ENCODE measurements at places on chromosomes 7 and 10.

GRCh38 chr10:84654671-84655070 is 326.3 kb downstream of the CCSER2 start:
- no peak for DNase-seq

DNA sequence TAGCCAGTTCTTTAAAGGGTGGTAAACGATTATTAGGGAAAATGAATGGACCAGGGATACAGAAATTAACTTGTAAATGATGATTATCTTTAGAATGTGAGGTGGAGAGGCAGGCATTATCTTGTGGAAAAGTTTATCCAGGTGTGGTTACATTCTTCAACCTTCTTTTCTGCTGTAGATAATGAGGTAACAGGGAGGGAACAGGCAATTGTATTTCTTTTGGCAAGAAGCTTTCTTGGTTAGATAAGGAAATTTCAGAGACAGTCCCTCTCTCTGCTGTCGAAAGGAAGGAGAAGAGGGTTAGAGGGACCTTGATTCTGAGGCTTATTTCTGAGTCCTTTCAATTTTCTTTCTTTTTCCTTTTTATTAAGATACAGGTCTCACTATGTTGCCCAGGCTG is 32.1 kb downstream of the MRPL32 start:
- DNase-seq: no peak

DNA sequence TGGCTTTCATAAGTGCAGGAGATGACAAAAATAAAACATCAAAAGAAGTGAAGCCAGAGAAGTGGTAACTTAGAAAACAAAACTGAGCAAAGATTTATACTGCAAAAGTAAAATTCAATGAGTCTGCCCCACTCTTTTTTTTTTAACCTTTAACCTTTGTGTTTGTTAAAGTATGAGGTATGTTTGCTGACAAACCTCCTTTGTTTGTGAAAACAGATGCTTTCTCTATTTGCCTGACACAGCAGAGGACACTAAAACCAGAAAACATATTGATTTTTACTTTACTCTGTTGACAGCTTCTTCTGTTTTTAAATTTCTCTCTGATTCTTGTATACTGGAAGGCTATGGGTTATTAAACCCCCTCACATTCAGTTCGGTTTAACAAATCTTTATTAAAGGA is 57.6 kb downstream of the SGMS1 start:
- no peak for DNase-seq

DNA sequence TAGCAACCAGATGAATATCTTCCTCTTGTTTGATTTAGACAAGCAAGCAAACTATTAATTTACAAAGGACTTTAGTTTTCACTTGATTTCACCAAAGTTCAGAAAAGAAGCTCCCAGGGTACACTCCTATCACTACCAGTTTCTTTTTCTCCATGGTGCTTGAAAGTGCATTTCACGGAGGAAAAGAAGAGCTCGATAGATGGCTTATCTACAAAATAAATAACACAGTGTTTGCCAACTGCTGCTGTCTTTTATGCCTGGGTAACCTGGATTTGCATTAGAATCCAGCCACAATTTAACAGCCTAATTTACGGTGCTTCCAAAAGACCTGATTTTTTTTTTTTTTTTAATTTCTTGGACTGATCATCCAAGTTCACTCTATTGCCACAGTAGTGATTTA is 275.7 kb downstream of the GPR37 start:
- DNase-seq: no peak

DNA sequence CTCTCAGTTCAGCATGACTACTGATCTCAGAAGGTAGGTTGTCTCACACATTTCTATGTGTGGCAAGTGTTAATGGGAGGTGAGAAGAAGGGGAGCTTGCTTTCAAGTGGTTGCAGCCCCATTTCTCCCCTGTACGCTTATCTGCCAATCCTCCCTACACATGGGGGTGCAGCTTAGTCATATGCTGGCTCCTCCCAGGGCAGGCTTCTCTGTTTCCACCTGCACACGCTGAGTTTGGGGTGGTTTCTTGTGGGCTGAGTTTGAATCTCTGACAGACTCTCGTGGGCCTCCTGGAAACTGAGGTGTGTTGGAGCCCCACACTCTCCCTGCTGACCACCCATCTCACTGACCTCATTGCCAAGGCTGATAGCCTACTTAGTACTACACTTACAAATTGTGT is 435.8 kb upstream of the MTPN start:
- no peak for DNase-seq

DNA sequence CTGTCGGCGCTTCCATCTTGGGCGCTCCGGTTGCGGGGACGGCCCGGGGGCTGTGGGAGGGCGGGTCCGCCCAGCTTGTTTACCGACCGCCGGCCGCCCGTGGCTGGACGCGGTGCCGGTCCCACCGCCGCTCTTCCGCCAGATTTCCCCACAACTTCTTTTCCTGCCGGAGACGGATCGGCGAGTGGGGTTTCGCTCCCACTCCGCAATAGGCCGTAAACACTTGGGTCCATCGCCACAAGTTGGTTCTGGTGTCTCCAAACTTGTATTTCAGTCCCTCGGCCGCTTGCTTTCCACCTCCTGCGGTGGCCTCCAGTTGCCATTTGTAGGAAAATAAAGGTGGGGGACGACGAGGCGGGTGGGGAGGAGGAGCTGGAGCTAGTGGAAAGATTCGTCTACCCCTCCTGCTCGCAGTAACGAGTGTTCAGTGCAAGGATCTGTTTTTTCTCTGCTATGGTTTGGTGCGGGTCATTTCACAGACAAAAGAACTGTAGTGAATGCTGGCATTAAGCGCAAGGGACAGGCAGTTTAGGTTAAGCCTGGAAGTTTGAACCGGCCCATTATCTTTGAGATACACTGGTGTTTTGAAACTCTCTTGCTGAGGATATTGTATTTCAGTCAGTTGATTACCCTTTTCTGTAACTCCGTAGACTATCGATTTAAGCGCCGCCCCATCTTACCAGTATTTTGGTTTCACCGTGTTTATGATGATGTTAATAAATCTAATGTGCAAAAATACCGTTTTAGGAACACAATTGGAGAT is 24.3 kb upstream of the ZRANB1 start:
- DNase-seq: no peak

- DNase-seq: no peak
Observed at GRCh38 chr10:5042922-5043321, 39.3 kb upstream of the AKR1C2 start.

DNA sequence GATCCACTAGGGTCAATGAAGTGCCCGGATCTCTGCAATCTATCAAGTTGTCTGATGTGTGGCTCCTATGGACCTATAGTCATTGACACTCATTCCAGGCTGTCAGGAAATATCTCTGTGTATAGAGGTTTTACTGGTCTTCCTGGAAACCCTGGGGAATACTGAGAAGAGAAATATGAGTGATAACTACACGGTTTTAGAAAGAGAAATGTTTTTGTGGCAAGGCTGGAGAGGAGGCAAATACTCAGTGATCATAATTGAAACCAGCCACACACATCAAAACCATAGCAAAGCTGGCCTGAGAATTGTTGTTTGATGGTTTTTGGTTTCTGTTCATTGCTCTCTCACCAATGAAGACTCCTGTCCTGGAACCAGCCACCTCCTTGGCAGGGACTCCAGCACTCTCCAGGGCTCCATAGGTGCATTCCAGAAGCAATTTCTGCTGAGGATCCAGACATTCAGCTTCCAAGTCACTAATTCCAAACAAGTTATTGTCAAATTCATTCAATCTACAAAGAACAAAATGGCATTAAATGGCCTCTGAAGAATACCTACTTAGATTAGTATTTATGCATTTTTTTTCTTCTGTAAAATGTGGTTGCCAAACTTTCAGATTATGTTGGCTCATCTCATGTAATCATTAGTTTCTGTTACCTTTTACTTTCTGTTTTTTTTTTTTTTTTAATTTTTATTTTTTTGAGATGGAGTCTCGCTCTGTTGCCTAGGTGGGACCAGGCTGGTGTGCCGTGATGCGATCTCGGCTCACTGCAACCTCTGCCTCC is 108.6 kb upstream of the ABI1 start:
- no peak for DNase-seq

DNA sequence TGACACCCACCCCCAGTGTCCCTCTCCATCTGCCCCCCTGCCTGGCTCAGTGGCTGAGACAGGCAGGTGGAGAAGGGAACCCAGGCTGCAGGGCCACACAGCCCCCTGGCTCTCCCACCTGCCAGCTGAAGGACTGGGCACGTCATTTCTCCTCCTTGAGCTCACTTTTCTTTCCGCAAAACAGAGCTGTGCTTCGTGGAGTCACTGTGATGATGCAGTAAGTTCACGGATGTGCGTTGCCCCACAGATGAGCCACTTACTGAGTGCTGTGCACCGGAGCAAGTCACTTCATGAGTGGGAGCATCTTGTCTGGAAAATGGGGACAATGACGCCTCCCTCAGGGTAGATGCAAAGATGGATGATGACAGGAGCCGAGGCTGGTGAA is 2.7 kb downstream of the OPN4 start:
- DNase-seq: no peak

GRCh38 chr7:17685141-17685540 is 255.2 kb downstream of the SNX13 start:
- DNase-seq: no peak

DNA sequence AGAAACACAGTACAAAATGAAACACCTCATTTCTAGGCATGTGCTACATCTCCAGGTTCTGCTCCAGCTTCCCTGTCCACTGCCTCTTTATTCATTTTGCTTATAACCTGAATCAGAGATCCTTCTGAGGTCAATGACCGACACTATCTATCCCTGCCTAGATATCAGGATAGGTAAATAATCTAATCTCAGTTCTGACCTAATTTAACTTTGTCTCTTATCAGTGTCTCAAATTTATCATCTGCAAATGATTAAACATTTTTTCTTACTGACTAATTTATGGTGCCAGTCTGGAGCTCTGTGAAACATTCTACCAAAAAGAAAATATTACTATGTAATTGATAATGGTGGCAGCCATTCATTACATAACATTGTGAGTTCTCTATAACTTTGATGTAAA is 61.1 kb downstream of the SGCE start:
- DNase-seq: no peak

- no peak for DNase-seq
Observed at GRCh38 chr10:86506499-86506898, 15.1 kb downstream of the WAPL start.

DNA sequence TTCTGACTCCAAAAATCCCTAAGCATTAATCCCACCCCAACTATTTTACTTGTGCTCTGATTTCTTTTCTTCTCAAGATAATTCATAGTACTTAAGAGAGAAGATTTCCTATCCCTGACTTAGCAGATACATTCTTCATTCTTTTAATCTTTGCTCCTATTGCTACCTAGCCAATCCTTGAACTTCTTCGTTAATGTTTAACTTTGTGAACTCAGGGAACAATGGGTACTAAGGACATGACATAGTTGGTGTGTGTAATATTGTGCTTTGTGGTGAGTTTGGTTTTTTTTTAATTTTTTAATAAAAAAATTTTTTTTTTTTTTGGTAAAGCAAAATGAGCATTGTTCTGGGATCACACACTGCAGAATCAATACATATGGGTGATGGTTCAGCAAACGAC is 166.2 kb downstream of the CHCHD3 start:
- no peak for DNase-seq

DNA sequence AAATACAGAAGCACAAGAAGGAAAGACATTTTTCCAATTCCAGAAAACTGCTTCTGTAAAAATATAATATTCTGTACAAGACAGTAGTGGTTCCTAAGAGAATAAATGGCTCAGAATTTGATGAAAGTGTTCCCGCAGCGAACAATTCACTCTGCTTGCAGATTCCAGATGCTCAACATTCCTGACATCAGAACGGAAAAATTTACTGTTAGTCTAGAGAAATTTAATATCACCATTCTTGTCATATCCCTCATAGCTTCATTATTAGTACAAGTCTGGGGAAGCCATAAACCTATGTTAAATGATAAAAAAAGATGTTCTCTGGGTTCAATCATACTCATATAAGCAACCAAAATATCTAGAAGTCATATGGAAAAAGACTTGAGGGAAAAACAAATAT is 83.6 kb downstream of the MPP7 start:
- DNase-seq: no peak

DNA sequence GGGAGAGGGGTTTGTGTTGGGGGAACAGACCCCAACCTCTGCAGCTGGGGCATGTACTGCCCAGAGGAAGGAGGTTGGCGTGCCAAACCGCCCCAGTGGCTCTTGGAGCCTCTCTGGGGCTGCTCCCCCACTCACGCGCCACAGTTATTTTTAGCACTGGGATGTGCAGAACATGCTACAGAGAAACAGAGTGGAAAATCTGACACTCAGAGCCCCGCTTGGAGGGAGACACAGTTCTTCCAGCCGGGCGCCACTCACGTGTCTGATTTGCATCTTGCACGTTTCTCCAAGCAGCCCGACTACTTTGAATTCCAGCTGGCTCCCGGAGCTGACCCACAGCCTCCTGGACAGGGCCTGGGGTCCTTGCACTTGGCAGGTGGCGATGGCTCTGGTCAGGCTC is 182.0 kb downstream of the RPS24 start:
- no peak for DNase-seq

DNA sequence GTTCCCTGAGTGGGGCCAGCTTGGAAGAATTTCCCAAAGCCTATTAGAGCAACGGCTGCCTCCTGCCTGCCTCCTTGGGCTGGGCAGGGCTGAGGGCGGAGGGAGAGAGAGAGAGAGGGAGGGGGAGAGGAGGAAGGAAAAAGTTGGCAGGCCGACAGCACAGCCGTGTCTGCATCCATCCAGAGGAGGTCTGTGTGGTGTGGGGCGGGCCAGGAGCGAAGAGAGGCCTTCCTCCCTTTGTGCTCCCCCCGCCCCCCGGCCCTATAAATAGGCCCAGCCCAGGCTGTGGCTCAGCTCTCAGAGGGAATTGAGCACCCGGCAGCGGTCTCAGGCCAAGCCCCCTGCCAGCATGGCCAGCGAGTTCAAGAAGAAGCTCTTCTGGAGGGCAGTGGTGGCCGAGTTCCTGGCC is at the start of gene AQP1:
TSS of gene AQP1 (plus strand) at position 293 of the 409 bp plus-strand sequence. CDS start at position 350, 57 bp downstream.
- no peak for DNase-seq

- DNase-seq: no peak
Observed at GRCh38 chr7:81419731-81420130, 350.1 kb downstream of the HGF start.

- DNase-seq: no peak
Observed at GRCh38 chr7:129721068-129721467, 109.5 kb downstream of the NRF1 start.

DNA sequence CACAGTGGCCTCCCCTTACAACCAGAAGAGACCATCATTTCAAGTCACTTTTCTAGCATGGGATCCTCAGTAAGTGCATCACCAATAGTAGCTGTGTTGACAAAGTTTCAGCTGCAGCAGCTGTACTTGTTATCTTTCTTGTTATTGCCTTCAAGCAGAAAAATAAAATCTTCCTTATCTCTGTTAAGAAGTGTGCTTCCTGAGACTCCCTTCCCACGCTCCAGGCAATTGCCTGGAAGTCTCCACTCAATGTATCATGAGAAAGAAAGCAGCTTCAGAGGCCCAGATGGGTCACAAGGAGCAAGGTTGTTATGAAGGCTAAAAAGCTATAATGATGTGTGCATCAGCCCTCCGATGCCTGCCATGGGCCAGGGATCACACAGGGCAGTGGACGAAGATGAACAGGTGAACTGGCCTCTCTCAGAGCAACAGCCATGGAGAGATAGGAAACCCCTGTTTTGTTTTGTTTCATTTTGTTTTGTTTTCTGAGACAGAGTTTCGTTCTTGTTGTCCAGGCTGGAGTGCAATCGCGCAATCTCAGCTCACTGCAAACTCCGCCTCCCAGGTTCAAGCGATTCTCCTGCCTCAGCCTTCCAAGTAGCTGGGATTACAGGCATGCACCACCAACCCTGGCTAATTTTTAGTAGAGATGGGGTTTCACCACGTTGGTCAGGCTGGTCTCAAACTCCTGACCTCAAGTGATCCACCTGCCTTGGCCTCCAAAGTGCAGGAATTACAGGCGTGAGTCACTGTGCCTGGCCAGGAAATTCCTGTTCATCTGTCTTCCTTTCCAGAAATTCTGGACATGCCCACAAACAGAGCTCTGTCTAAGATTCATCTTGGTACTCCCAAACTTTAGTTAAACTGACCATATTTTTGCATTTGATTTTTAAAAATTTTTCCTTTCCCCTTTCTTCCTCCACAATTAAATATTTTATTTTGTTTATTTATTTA is 340.5 kb downstream of the TNS3 start:
- DNase-seq: no peak

Data from stimulated activated CD4-positive, alpha-beta T cell treated with anti-CD3 and anti-CD28 coated beads, Interleukin-1b, Interleukin-23, amount 100 ng/mL, for 1 hour (primary cell).